Small intestine (tissue), 16 donors: ENCODE measurements at places on chromosomes 5 and 9. TPM values are rescaled to one million over a fixed set of nuclear protein-coding genes. Genes with fewer than 3 reads are reported as not detected.

DNA sequence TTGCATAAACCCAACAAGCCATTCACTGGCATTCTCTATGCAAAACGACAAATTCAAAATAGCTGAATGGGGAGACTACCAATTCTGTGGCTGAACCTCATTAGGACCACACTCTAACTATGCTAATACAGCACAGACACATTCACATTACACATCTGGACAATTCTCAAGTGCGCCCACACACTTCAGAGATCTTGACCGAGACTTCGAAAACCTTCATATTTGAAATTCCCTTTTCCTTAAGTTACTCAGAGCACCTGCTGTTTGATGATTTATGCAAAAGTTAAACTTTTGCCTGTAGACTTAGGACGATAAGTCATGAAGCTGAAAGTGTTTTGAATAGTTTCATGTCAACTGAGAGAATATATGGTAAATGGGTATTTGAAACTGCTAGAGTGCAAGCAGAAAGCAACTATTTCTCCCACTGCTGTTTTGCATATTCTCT lies 111.9 kb downstream of the FBN2 start:
- DNase-seq: no peak
- H3K27ac ChIP-seq: no peak overlapping the region
- H3K4me3 ChIP-seq: no peak overlapping the region
- H3K4me1 ChIP-seq: no peaks in the 10 kb centered on the region

- no peak overlapping the region for H3K27ac ChIP-seq
- H3K36me3 ChIP-seq: no peaks in the 10 kb centered on the region
- H3K27me3 ChIP-seq: no peaks in the 10 kb centered on the region
Measured at GRCh38 chr9:83066771-83067170, 3.8 kb upstream of the RASEF start.

DNA sequence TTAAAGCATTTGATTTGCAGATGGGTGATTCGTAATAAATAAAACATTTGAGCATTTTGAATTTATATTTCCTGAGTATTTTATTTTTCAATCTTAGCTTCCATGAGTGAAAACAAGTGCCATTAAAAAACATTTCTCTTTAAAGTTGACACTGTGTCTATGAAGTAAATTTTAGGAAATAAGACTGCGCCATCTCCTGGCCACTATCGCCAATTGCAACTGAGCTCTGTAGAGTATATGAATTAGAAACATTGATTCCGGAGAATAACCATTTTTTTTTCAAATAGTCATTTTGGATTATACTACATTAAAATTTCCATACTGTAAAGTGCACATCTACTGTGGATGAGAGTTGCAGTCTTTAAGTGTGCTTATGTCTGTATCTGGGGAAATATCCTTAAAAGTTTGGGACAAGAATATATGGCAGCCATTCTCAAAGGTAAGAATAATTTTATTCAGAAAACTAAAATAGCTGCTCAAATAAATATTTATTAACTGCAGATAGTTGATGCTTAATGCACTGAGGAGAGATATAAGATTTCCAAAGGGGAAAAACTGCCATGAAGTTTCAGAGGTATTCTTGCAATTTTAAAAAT lies 5.9 kb downstream of the DMRTA1 start:
- no peak overlapping the region for H3K27ac ChIP-seq
- no peak overlapping the region for H3K4me3 ChIP-seq
- H3K27me3 ChIP-seq: no peaks in the 10 kb centered on the region
- H3K36me3 ChIP-seq: no peaks in the 10 kb centered on the region

GRCh38 chr5:60232036-60232795 lies 338.7 kb upstream of the PDE4D start:
- DNase-seq: no peak
- H3K36me3 ChIP-seq: no peaks in the 10 kb centered on the region
- no peak overlapping the region for H3K4me3 ChIP-seq
- no peaks in the 10 kb centered on the region for H3K4me1 ChIP-seq

SCGB3A2 gene
- polyA plus RNA-seq: 4.5 TPM

C1QTNF3 gene
- polyA plus RNA-seq: 3.8 TPM
